Frontal cortex (tissue), 4 donors: ENCODE measurements at places on chromosomes 11 and 22.
A peak's percentile ranks its signal among the peaks of the same experiment; 100 is the strongest.

DNA sequence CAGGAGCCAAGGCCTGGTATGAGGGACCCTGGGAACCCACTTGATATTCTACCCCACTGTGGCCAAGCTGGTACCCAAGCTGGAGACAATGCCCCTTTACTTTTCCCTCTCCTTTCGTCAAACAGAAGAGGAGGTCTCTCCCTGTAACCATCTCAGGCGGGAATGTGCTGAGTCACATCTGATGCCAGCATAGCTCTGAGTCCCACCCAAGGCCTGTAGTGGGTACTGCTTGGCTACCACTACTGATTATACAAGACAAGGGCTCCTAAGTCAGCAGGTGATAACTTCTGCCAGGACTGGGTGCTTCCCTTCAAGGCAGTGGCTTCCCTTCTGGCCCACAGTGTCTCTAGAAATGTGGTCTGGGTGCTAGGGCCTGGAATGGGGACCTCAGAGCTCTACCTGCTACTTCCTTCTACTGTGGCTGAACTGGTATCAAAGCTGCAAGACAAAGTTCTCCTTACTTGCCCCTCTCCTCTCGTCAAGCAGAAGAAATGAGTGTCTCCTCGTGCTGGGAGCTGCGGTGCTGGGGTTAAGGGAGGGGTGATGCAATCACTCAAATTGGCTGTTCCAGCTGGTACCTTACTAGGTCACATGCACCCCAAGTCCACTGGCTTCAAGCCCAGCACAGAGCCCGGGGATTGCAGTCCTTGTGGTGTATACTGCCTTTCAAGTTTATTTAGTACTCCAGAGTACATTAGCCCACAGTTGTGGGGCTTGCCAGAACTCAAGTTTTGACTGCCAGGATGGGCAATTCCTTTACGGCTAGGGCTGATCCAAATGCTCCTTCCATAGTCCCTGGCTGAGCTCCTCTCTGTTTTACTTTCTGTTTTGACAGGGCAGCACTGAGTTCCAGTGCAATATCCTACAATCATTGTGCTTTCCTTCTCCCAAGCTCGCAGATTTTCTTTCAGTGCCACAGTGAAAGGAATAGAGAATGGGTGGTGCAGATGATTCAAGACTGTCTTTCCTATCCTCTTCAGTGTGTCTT, 419.7 kb upstream of the CNTN5 start:
- DNase-seq, result no peak

GRCh38 chr11:24820541-24820940, 323.7 kb downstream of the LUZP2 start:
- no peak for DNase-seq

DNA sequence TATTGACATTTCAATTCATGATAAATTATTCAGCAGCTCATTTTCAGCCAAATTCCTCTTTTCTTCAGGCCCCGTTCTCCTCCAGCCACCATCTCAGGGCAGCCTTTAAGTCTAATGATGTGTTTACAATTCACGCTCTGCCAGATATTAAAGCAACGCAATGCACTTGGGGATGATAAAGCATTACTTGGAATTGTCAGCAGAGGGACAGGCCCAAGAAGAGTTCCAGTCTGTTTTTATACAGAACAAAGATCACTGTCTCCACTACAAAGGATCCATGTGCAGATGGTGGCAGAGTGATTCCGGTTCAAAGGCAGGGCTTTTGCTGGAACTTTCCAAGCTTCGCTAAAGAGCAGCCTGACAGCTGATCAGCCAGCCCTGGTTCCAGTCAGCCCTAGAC, 13.6 kb upstream of the GALNT18 start:
- DNase-seq, result no peak

- DNase-seq, result no peak
Measured at GRCh38 chr11:131695889-131696429, 325.5 kb downstream of the NTM start.

DNA sequence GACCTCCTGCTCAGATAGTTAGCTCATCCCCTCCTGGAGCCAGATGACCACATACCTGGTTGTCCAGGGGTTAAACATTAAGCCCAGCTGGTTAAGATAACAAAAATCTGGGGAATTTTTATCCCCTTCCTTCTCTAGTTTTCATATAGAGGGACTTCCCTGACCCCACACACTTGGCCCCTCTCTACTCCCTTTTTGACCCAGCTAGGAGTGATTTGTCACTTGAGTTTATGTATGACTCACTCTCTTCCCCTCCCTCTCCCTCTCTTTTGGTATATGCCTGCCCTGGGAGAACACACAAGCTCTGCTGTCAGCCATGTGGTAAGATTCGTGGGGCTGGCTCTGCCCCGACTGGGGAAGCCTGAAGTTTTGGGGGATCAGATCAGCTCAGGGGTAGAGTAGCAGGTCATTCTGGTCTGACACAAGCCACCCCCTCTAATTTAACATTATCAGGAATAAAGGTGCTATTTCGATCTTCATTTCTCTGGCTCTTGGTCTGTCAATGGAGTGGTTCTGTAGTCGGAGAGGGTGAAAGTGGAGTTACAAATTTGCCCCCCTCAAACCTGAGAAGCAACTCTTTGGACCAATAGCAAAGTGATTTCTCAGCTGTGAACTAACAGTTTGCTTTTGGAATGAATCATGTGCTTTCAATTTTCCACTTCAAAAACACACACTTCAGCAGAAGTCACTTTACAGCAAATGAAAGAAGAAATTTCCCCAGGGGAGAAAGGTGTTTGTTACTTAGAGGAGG, 415.3 kb upstream of the CADM1 start:
- no peak for DNase-seq

- no peak for DNase-seq
Measured at GRCh38 chr22:25182131-25183110, 17.2 kb upstream of the CRYBB3 start.

- no peak for DNase-seq
Measured at GRCh38 chr22:35846804-35847203, 129.1 kb downstream of the APOL5 start.

DNA sequence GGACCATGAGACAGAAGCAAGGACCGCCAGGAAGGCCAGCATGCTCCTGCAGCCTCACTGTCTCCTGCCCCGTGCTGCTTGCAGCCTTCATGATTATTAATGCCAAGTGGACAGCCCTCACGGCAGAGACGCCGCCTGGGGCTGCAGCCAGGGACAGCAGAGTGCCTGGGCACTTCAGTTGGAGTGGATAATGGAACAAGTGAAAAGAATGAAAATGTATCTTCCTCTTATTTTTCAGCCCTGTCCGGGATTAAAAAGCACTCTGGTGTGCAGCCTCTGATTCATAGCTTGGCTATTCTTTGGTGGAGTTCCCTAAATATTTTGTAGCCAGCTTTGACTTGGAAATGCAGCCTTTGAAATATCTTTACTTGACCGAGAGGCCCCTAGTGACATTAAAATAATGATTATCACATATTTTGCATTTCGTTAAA, 1404.2 kb downstream of the BRD1 start:
- DNase-seq, result no peak

DNA sequence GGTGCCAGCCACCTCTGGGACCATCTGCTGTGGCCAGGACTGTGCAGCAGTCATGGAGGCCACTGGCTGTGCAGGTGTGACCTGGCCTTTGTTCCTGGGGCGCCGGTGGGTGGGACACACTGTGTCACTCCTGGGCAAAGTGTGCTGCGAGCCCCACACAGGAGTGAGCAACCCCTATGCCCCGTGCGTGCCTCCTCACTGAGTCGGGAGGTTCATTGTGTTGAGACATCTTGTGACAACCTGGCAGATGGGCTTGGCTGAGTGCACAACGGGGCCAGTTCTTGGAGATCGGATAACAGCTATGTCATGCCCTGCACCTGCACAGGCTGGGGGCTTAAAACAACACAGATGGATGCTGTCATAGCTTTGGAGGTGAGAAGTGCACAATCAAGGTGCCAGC, 13.5 kb downstream of the ANO1 start:
- no peak for DNase-seq

GRCh38 chr11:17531071-17531600, 13.1 kb downstream of the USH1C start:
- DNase-seq, result no peak

DNA sequence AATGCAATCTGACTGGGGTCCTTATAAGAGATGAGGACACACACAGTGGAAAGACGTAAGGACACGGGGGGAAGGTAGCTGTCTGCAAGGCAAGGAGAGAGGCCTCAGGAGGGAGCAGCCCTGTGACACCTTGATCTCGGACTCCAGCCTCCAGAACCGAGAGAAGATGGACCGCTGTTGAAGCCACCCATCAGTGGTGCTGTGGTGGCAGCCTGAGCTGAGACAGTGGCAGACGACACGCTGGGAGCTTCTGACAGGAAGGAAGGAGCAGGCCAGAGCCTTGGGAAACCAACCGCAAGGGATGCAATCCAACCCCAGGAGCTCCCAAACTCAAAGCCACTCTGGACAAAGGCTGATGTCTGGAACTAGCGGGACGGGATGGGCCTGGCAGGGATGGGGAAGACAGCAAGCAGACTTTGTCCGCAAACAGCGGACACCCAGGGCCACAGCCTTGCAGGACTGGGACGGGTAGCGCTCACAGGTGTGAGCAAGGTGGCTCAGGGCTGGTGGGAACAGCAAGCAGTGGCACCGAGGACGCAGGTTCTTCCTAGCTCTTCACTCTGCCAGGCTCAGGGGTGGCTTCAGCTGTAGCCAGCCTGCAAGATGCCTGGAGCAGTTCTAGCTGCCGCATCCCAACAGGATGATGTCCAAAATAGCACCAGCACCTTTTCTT, 10.9 kb downstream of the LTO1 start:
- no peak for DNase-seq

DNA sequence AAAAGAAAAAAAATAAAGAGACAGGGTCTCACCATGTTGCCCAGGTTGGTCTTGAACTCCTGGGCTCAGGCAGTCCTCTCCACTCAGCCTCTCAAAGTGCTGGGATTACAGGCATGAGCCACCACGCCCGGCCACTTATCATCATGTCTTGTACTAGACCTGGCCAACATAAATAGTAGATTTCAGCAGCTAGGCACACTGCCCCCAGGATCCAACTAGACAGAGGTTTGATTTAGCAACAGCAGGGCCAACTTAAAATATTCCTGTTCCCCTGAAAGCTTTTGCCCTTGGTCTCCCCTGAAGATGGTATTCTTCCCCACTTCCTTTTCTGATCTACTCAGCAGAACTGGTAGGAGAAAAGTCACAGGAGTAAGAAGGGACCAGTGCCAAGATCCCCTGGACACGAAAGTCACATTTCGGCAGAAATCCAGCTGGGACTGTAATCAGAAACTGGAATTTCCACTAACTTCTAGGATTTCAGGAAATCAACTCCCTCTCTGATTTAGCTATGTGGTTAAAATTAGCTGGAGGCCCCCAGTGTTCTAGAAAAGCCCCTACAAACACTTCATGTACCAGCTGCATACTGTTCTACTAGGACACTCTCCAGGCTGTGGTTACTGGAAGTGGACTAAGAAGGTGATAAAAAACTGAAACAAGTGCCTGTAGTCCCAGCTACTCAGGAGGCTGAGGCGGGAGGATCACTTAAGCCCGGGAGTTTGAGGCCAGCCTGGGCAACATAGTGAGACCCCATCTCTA, 8.9 kb upstream of the PPP2R1B start:
- no peak for DNase-seq

DNA sequence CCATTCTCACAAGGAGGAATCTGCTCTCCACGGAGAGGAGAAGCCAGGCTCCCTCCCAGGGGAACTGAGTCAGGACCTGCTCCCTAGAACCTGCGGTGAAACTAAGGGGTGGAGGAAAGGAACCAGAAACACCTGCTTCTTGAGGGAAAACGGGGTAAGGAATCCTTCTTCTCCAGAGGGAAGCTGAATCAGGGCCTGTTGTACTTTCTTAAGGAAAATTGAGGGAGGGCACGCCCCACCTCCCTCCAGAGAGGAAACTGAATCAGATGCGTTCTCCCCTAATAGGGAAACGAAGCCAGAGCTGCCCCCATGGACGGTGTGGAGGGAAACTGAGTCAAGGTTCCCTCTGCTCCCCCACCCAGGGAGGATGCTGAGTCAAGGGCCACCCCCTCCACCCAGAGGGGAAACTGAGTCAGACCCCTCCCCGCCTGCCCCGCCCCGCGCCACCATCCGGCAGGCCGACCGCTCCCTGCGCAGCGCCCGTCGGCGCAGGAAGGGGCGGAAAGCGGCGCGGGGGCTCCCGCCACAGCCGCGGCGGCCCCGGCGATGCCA, 393 bp downstream of the RELA start:
- DNase-seq, result no peak

DNA sequence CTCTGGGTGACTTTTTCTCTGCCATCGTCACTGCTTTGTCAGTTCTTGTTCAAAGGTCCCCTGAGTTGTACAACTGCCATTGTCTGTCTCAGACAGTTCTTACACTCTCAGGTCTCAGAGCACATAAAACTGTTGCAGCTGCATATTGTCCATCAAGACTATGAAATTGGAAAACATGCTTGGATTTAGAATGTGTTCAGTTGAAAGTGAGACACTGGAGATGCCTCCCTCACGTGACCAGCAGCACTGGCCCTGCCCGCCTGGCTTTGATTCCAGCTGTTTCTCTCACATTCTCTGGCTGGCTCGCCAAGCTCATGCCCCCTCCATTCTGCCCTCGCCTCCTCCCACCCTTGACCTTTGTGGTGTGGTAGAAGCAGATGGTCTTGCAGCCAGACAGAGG, 244.2 kb downstream of the NTM start:
- DNase-seq, result no peak

- DNase-seq, result no peak
Measured at GRCh38 chr11:115958089-115959000, 454.1 kb upstream of the CADM1 start.

- DNase-seq, result no peak
Measured at GRCh38 chr11:78037056-78037455, 14.0 kb upstream of the KCTD14 start.

- no peak for DNase-seq
Measured at GRCh38 chr22:24236656-24237055, 8.2 kb downstream of the GGT5 start.

- no peak for DNase-seq
Measured at GRCh38 chr22:27625769-27626674, 175.5 kb downstream of the MN1 start.

DNA sequence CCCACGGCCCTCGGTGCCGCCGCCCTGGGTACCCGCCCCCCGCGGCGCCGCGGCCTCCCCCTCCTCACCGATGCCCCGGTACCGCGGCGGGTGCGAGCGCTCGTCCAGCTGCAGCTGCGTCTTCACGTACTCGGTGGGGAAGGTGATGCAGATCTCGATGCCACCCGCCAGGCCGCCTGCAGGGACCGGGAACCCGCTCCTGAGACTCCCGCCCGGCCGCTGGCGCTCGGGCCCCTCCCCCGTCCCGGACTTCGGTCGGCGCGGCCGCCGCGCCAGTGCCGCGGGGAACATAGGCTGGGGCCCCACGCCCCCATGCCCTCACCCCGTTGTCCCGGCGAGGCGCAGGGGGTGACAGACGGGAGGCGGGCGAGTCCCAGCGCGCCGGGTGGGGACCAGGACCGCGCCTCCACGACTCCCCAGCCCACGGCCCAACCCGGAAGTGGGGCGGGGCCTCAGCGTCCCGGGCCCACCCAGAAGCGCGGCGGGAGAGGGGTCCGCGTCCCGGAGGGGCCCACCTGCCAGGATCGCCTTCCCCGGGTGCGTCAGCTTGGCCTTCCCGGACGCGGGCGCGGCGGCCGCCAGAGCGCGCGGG, 375 bp downstream of the SLC25A1 start:
- peak; percentile 61 for DNase-seq

GRCh38 chr11:75598264-75598663, 36.2 kb downstream of the SERPINH1 start:
- no peak for DNase-seq

GRCh38 chr11:94866936-94867795, 99.0 kb downstream of the AMOTL1 start:
- DNase-seq, result no peak
